ENCODE measurements at places on chromosomes 6 and 20.

DNA sequence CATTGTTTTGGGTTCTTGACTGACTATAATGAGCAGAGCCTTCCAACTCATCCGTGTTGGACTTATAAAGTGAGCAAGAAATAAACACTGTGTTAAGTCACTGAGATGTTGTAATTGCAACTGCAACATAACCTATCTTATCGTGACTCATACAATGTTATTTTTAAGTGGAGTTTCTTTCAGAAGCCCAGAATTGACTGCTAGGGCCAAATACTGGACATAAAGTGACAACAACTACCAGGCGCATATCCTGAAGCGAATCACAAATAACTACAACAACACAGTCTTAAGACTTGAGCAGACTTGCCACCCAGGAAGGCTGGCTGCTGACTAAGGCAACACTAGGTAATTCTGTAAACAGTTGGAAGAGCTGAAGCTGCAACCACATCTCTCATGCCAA, 326.6 kb downstream of the COL12A1 start:
- DNase-seq, result no peak

DNA sequence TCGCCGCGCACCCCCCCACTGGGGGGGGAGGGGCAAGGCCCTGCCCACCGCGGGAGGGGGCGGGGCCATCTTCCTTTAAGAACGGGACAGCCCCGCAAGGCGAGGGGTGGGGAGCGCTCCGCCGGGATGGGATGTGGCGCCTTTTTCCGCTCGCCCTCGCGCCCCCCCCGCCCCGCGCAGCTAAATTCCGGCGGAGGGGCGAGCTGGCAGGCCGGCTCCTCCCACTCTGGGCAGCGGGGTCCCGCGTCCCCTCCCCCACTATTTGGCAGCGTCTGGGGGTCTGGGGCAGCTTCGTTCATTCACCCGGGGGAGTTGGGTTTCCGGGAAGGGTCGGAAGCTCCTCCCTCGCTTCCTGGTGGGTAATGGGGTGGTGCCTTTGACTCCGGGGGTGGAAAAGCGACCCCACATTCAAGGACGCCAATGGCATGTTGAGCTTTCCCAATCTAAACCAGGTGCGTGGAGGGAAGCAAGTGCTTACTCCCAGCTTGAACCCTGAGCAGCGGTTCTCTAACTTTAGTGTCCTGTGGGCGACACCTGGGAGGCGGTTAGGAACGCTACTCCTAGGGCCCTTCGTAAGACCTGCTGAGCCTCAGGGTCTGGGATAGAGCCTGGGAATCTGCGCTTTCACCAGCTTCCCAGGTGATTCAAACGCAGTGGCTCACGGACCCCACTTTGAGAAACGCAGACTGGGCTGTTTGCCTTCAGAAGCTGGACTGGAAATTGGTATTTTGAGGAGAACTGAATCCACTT, 927 bp downstream of the ASXL1 start:
- DNase-seq, result peak; percentile 50

- no peak for DNase-seq
Observed at GRCh38 chr6:134809130-134809529, 140.8 kb downstream of the ALDH8A1 start.

- DNase-seq, result no peak
Observed at GRCh38 chr6:31697555-31697954, 5.6 kb downstream of the ABHD16A start.

GRCh38 chr6:45715508-45715803, 300.2 kb downstream of the CLIC5 start:
- no peak for DNase-seq

- no peak for DNase-seq
Observed at GRCh38 chr20:51198876-51199523, 176.1 kb upstream of the KCNG1 start.

GRCh38 chr20:44154521-44155001, 32.4 kb downstream of the JPH2 start:
- DNase-seq, result no peak

GRCh38 chr6:156250593-156250992, 526.6 kb upstream of the ARID1B start:
- no peak for DNase-seq

- no peak for DNase-seq
Observed at GRCh38 chr20:32395066-32395465, 36.9 kb downstream of the ASXL1 start.

- DNase-seq, result no peak
Observed at GRCh38 chr6:101294676-101295075, 98.8 kb upstream of the GRIK2 start.

GRCh38 chr20:11906626-11907480, 10.8 kb upstream of the BTBD3 start:
- no peak for DNase-seq

DNA sequence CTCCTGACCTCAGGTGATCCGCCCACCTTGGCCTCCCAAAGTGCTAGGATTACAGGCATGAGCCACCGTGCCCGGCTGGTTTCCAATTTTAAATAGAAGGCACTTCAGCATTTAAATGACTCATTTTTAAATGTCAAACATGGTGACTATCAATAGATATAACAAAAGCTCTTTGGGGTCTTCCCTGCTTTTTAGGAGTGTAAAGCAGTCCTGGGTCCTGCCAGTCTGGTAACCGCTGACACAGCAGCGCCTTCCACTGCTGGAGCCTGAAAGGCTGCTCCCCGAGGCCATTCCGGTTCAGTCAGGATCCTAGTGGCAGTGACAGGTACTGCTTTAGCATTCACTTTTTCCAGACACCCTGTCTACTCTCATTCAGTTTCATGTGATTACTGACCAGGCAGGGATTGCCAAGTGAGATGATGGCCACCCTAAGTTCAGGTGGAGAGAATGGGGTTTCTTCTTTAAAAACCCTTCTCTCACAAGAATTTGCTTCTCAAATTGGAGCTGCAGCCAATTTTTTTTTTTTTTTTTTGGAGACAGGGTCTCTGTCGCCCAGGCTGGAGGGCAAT, 5.1 kb downstream of the DIDO1 start:
- no peak for DNase-seq

DNA sequence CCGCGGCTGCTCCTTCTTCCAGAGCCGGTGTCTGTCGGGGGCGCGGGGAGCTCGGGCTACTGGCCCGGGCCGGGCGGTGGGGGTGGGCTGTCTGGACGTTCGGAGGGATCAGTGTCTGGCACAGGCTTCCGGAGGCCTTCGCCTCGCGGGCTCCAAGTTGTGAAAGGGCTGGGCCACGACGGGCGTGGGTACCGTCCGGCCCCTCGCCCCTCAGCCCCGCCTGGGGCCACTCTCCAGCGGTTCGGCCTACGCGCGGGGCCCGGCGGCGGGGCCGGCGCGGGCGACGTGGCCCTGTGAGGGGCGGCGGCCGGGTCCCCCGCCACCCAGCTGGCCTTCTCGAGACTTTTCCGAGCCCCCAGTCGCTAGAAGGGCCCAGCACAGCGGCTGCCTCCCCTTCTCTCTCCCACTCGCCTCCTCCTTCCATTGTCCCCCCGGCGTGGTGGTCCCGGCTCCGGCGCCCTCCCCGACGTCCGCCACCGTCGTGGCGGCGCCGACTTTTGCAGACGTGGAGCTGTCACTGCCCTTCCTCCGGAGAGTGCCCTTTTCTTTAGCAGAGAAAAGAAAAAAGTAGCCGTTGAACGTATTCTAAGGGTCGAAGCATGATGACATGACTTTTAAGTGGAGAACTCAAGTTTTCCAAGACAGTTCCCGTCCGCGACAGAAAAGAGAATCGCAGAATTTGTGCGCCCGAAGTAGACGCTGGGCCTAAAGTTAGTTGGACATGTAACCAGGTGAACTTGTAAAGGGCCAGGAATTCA, 571 bp downstream of the ITCH start:
- DNase-seq, result no peak

GRCh38 chr20:33130568-33131061, 37.3 kb upstream of the BPIFA2 start:
- DNase-seq, result no peak
